Stimulated activated CD8-positive, alpha-beta memory T cell treated with anti-CD3 and anti-CD28 coated beads, Interleukin-15, amount 100 ng/mL, for 4 hours (primary cell): ENCODE measurements at places on chromosomes 12 and 14.

DNA sequence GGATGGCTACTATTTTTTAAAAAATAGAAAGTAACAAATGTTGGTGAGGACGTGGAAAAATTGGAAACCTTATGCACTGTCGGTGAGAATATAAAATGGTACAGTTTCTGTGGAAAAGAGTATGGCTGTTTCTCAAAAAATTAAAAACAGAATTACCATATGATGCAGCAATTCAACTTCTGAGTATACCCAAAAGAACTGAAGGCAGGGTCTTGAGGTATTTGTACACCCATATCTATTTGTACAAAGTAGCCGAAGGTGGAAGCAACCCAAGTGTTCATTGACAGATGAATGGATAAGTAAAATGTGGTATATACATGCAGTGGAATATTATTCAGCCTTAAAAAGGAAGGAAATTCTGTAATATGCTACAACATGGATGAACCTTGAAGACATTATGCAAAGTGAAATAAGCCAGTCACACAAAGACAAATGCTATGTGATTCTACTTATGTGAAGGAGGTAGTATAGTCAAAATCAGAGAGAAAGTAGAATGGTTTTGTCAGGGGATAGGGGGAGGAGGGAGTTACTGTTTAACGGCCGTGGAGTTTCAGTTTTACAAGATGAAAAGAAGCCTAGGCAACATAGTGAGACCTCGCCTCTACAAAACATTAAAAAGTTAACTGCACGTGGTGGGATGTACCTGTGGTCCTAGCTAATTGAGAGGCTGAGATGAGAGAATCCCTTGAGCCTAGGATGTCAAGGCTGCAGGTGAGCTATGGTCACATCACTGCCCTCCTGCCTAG lies 38.4 kb upstream of the CCT2 start:
- DNase-seq, result no peak

DNA sequence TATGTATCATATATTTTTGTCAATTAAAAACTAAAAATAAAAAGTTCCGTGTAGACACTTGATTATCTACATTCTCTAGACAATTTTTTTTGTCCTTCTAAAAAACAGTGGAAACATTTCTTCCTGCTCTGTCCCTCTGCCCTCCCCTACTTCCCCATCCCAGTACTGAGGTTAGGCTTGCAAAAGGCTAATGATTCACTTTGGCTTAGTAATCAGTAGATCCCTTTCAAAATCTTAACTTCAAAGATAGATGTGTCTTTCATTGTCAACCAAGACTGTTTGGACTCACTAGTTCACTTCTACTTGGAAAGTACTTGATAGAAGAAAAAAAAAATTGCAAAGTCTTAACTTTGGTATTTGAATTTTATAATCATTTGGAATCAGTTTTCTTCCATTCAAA lies 3.8 kb downstream of the SETD3 start:
- no peak for DNase-seq

DNA sequence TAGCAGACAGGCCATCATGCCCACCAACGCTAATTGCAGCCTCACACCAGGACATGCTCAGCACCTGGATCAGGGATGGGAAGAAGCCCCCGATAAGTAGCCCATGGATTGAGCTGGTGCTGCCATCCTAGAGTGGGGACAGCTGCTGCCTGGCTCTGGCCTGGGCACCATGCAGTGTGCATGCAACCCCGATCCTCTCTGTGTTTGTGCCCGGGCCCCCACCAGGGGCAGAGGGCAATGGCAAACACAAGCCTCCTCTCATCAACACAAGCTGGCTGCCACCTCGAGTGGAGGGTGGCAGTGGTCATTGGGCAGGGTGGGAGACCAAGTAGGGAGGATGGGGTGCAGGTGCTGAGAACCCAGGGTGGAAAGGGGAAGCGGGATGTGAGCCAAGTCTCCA lies 23.3 kb upstream of the SOCS2 start:
- no peak for DNase-seq

DNA sequence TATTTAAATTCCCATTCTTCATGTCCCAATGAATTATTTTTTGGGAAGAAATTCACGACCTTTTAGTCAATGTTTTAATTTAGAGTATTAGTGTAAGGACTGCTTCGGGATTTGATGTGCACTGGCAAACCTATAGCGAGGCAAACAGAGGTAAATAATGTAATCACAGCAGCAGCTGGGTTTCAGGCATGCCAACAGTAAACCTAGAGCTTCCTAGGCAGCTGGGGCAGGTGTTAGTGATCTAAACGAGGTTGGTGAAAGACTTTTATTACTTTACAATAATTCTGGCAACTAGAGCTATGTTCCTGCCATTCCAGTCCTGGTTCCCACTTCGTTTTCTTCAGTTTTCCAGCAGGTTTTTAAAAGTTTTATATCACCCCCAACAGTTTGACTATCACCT lies 1036.4 kb upstream of the FOXG1 start:
- no peak for DNase-seq

GRCh38 chr12:123941624-123942237 lies 30.9 kb downstream of the CCDC92 start:
- DNase-seq, result no peak

DNA sequence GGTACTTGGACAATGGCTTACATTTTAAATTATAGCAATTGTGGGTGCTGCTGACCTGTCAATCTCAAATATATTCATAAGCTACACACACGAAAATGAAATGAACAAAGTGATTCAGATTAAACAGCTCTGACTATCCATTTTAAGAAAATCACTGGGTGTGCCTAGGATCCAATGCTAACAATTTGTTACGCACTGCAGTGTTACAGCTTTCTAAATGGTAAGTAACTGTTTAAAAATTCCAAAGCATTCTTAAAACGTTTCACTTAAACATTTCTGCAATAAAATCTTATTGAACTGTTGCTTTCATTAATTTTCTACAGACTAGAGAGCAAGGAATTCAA lies 18.9 kb downstream of the LMO3 start:
- DNase-seq, result no peak

- no peak for DNase-seq
These were observed 7.9 kb downstream of the FAIM2 start for GRCh38 chr12:49895773-49896172.

GRCh38 chr12:6341417-6342139 lies at the start of gene TNFRSF1A:
Gene TNFRSF1A, minus strand, starts transcription at chr12:6342076. Its CDS starts 262 bp downstream, at chr12:6341814.
- no peak for DNase-seq

- DNase-seq, result no peak
These were observed 143.6 kb downstream of the CPNE8 start for GRCh38 chr12:38761636-38762342.

DNA sequence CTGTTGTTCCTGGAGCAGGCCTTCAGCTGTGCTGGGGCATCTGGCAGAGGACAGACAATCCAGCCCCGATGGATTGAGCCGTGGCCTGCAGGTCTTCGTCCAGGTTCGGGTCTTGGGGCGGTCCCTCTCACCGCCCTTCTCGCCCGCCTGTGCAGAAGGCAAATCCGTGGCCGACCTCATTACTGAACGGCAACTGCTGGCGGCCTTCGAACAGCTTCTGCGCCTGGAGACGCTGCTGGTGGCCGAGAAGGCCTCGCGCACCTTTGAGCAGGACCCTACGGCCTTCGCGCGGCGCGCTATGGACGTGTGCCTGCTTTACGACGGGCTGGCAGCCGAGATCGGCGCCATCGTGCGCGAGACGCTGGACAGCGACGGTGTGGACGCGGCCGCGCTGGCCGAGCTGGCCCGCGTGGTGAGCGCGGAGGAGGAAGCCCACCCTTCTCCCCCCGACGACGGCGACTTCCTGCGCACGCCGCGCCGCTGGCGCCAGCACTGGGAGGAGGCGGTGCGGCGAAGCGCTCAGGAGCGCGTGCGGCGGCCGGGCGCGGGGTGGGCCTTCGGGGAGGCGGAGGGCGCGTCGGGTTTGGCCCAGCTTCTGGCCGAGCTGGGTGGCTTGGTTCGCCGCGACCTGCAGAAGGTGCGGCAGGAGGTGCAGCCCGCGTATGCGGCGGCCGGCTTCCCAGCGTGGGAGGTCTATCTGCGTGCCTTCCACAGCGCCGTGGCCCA lies 7.6 kb downstream of the EXOC3L4 start:
- no peak for DNase-seq

DNA sequence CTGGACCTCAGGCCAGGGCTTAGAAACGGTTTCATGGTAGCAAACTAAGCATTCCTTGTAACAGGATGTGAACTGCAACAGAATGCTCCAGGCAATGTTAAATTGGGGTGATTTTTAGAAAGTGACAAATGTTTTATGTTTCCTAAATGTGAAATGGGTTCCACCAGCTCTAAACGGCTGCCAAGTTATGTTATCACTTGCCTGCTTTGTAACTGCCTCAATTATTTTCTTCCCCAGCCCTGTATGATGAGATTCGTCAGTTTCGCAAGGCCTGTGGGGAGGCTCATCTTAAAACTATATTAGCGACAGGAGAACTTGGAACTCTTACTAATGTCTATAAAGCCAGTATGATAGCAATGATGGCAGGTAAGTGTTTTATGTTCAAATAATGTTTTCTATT lies 70.9 kb downstream of the DERA start:
- no peak for DNase-seq

- no peak for DNase-seq
These were observed 14.2 kb downstream of the UBE3B start for GRCh38 chr12:109491671-109492070.

DNA sequence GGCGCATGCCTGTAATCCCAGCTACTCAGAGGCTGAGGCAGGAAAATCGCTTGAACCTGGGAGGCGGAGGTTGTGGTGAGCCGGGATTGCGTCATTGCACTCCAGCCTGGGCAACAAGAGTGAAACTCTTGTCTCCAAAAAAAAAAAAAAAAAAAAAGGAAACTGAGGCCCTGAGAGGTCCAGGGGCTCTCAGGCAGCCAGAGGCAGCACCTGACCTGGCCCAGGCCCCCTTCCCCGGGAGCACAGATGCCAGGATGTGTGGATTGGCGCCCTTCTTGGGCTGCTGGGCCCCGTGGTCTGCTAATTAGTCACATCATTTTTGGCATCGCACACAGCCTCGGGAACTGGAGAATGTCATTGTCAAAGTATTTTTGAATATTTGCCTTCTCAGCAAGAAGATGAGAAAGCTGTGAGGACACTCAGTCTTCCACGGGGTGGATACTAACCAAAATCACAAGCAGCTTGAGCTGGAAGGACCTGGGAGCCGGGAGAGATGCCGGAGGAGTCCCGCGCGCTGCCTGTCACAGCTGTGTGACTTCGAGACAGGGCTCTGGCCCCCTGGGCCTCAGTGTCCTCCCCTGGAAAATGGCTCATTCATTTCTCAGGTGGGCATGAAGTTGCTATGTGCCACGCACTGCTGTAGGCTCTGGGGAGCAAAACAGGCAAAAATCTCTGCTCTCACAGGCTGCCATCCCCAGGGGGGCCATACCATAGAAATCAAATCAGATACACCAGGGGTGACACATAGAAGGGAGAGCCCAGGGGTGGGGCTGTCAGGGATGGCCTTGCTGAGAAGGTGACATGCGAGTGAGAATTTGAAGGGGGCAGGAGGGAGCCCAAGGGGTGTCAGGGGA lies 12.5 kb upstream of the RCOR1 start:
- DNase-seq, result no peak

DNA sequence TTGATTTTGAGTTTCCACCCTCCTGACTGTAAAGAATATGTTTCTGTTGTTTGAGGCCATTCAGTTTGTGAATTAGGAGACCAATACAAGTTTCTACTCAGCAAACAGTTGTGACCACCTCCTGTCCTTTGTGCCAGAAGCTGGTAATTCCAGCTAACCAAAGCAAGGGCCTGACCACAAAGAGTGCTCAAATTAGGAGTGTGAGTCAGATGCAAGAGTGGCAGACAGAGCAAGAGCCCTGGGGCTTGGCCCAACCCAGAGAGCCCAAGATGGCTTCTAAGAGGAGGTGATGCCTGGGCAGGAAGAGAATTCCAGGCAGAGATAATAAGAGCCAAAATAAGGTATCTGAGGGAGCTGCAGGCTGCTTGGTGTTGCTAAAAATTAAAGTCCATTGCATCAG lies 77.7 kb upstream of the C14orf132 start:
- DNase-seq, result no peak

DNA sequence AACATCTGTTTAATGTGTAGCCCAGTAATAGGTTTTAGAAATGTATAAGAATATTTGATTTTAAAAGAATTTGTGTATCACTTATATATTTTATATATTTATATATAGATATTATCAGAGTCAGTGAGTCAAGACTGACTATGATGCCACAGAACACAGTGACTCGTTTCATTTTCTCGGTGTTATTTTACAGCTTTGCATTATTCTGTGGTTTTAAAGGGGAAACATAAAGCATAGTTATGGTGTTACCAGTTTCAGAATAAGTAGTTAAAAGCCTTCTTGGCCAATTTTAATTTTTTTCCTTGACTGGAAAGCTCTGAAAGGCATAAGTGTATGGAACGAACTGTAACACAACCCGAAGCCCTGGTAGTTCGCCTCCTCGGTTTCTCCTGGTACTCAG lies 91.0 kb downstream of the GRIP1 start:
- DNase-seq, result no peak

- no peak for DNase-seq
These were observed 944 bp upstream of the DHRS7 start for GRCh38 chr14:60166142-60166541.

DNA sequence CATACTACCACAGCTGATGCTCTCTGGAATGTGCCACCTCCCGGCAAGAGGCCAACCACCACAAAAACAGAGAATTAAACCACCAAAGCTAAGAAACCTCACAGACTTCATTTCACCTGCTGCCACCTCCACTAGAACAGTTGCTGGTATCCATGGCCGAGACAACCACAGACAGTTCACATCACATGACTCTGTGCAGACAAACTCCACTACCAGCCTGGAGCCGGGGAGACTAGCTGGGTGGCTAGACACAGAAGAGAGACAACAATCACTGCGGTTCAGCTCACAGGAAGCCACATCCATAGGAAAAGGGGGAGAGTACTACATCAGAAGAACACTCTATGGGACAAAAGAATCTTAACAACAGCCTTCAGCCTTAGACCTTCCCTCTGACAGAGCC lies 78.2 kb downstream of the RALGAPA1 start:
- DNase-seq, result no peak

DNA sequence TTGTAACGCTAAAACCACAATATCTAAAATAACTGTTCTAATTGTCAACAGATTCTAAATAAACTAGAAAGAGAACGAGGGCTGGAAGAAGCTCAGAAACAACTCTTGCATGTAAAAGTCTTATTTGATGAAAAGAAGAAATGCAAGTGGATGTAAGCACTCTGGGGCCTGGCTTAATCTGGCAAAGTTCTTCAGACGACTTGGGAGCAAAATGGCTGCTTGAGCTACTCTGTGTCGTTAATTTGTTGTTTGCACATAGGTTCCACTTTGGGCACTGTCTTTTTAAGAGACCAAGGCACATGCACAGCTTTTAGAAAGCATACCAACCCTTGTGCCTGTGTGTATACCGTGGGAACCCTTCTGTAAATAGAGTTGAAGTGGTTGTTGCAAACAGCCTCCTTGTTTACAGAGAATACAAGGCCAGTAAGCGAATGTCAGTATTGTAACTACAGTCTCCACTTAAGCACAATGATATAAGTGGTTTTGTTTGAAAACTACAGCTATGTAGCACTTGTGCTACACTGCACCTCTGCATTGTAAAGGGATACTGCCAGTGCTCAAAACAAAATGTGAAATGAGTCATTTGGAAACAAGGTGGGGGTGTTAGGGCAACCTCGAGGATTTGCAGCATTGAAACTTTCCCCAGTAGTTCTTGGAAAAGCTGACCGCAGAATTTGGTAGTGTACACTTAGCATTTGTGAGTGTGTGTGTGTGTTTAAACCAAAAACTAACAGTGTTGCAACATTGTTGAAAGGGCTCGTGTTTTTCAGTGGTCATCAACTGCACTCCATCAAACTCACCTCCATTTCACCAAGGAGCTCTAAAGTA lies 154.3 kb downstream of the CEP83 start:
- no peak for DNase-seq

- DNase-seq, result peak; percentile 13
These were observed 8.7 kb upstream of the JDP2 start for GRCh38 chr14:75418850-75419768.

GRCh38 chr12:88870000-88870737 lies 289.9 kb upstream of the KITLG start:
- DNase-seq, result no peak

GRCh38 chr12:121860257-121860656 lies 1.6 kb upstream of the HPD start:
- no peak for DNase-seq
